ENCODE measurements at places on chromosomes 6 and 20. TPM values are rescaled to one million over a fixed set of nuclear protein-coding genes. Genes with fewer than 3 reads are reported as not detected.

The HSPA12B gene
- not detected for total RNA-seq

The C20orf202 gene
- total RNA-seq, result not detected

The BCAS1 gene
- not detected for total RNA-seq

The MEP1A gene
- not detected for total RNA-seq

The HLA-DOB gene
- 0.24 TPM for total RNA-seq

The MICB gene
- 13.8 TPM for total RNA-seq

GRCh38 chr6:37298958-37299357 is 41.0 kb upstream of the TMEM217 start:
- no peak for DNase-seq

DNA sequence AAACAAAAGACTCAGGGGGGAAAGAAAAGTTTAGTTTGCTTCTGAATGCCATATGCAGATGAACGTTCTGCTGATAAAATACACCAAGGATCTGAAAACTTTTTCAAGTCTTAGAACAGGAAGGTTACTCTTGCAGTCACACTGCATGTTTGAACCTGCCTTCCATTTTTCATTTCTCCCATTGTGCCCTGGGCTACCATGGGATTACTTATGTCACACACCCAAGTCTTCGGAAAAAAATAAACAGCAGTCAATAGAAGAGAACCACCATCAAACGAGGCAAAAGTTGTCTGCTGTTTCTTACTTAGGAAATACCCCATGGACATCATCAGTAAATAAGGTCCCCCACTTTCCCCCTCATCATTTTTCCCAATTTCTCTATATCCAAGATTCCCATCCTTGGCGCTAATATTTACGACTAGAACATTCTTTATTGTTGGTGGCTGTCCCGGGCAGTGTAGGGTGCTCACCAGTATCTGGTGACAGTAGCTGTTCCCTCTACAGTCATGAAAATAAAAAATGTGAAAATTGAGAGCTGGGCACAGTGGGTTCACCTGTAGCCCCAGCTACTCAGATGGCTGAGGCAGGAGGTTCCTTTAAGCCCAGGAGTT is 202.5 kb downstream of the BCAS1 start:
- no peak for DNase-seq

GRCh38 chr6:168493976-168494375 is 53.0 kb downstream of the SMOC2 start:
- no peak for DNase-seq

GRCh38 chr6:105929626-105930025 is 156.5 kb upstream of the PRDM1 start:
- DNase-seq, result no peak

DNA sequence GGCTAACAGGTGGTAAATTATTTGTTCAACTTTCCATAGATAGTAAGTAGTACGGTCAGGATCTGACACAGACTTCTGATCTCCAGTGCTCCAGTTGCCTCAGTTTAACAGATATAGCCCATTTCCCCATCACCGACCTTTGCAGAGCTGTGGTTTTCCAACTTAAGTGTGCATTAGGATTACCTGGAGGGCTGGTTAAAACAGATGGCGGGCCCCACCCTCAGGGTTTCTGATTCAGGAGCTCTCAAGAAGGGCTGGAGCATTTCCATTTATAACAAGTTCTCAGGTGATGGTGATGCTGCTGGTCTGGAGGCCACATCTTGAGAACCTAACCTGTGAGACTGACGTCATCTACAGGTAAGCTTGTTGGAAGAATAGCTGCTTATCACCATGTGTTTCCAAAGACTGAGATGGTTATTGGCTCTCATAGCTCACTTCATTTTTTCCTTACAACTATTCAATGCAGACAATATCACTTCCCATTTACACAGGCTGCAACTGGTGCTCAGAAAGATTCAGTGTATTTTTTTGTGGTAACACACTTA is 360.1 kb upstream of the CHD6 start:
- peak; percentile 51 for DNase-seq

GRCh38 chr20:29743101-29743931 is 1514.1 kb upstream of the DEFB115 start:
- DNase-seq, result no peak

DNA sequence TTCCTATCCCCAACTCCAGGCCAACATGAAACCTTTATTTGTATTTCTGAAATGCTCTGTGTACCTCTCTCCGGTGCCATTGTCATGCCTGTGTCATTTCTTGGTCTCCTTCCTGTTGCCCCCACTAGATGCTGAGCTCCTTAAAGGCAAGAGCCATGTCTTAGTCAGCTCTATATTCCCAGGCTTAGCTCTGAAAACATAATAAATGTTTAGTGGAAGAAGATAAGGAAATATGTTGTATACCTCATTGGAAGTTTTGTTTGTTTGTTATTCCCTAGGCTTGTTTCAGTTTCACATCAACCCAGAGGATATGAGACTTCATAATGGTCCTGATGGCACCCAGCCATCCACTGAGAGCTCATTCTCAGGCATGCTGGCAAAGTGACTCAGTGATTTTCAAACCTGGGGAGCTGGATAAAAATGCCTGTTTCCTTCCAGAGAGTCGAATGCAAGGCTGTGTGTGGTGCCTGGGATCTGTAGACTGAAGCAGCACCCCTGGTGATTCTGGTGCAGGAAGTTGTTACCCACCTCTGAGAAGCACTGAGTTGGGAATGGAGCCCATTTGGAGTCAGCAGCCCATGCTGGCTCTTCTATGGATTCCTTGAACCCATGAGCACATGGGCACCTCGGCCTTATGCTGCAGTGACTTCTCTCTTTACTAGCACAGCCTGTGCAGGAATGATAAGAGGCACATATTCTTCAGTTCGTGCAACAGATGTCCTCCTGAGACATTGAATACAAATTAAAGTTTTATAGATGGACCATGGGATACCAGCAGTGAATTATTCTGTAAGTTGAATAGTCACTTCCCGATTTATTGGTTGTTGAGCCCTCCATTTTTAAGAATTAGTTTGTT is 205.2 kb downstream of the FARS2 start:
- DNase-seq, result no peak

GRCh38 chr6:43791745-43792422 is 21.9 kb downstream of the VEGFA start:
- DNase-seq, result no peak

DNA sequence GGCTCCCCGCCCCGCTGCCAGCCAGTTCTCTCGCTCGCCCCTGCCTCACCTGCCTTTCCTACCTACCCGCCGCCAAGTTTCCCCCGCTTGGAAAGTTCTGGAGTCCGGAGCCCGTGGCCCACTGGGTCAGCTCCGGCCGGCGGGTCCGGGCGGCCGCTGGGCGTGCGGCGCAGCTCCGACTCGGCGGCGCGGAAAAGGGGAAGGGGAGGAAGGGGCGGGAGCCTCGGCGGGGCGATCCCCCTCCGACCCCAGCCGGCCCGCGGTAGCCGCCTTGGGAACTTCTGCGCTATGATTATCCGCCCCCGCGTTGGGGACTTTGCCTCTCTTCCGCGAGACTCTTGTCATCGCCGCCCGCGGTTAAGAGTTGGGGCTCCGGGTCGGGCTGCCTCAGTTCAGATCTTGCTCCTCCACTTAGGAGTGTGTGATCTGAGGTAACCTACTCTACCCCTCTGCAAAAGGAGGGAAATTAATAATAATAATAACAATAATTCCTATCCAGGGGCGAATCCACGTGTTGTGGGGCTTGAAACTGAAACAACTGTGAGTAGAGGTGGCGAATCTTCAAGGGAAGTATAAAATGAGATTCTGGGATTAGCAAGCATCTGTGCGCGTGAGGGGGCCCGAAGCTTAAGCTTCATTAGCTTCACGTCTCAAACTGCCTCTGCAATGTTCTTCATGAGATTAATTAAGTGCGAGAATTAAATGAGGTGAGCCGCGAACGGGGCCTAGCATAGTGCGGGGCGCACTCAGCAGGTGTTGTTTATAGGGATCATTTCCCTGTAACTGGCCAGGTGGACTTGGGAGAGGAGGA is 30.8 kb downstream of the SF3B5 start:
- no peak for DNase-seq

DNA sequence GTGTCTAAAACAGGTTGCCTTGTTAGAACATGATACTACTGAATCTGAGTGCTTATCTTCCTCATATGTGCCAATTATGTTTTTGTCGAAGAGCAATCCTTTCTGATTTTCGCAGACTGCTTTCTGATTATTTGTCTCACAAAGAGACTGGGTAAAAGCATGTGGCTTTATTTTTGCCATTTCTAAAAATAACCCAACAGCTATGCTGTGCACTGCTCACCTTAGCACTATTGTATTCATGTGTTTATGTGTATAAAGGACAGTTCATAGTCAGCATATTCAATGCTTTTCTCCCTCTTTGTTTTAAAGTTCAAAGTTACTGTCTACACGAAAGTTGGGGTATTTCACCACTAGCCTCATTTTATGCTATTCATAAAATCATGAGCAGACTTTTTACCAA is 127.0 kb downstream of the SGK1 start:
- no peak for DNase-seq
